ENCODE measurements at places on chromosomes 5 and 9.

DNA sequence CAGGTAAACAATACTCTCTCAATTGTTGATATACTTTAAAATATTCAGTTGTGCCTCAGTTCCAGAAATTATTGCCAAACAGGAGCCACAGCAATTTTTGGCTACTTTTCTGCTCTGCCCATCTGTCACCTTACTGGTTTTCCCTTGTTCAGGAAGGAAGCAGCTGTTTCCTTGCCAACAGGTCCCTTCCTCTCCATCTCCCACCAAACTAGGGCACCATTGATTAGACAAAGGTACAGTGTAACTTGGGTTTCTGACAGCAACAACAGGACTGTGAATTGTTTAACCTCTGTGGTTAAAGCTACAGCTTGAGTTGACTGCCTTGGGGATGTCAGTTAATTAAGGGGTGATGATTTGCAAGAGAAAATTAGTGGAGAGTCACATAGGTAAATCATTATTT is 76.9 kb downstream of the PIP5K1B start:
- DNase-seq: no peak

DNA sequence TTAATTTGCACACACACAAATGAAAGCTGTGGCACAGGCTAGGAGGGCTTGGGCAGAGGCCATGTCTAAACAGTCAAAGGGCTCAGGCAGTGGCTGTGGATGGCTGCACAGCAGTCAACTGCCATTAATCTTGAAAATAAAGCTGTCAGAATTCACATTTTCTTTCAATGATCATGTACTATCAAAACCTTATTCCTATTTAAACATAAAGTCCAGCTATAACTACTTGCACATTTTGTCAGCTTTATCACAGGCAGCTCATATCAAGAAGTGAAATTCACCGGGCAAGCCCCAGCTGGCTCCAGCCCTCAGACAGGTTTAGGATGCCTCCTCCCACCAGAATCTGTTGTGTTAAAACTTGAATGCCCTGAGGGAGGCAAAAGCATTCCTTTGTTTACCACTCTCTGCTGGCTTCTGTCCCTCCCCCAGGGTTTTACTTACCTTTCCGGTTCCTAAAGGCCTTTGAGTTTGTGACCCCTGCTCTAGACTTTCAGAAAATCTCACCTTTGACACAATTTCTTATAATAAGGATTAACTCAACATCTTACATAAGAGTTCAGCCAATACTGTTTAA is 54.9 kb upstream of the GRAMD2B start:
- no peak for DNase-seq

GRCh38 chr5:113022661-113023060 is 46.1 kb downstream of the DCP2 start:
- DNase-seq: no peak

DNA sequence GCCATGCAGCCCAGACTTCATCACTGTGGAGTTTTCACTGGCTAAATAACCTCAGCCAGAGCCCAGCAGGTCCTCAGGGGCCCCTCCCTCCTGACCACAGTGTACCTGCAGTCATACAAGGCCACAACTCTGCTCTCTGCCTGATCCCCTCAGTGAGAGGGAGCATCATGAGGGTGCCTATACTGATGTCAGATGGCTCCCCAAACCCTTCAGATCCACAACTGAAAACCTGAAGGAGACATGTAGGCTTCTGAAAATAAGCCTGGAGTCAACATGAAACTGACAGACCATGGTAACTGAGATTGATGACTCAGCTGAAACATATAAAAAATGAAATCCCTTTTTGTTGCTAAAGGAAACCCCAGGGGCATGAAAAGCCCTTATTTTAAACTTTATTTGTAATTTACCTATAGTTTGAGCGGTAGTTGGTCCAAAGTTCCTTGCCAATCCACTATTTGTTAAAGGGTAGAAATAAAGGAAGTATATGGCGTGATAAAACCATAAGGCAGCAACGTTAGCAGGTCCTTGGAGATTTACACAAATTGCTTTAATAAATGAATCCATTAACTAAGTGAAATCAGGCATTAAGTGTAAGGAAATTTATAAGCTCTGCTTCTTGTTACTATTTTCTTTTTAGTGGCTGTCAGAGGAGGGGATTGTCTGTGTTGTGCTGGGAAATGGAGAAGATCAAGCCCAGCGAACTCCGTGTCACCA is 68.3 kb downstream of the FGF1 start:
- DNase-seq: no peak

- no peak for DNase-seq
Measured at GRCh38 chr5:150138551-150139265, 16.9 kb downstream of the PDGFRB start.

Data from stimulated activated CD4-positive, alpha-beta T cell treated with anti-CD3 and anti-CD28 coated beads, TNF-alpha, amount 100 ng/mL, for 1 hour (primary cell).